ENCODE measurements at places on chromosomes 1 and 21.
A peak's percentile ranks its signal among the peaks of the same experiment; 100 is the strongest.

DNA sequence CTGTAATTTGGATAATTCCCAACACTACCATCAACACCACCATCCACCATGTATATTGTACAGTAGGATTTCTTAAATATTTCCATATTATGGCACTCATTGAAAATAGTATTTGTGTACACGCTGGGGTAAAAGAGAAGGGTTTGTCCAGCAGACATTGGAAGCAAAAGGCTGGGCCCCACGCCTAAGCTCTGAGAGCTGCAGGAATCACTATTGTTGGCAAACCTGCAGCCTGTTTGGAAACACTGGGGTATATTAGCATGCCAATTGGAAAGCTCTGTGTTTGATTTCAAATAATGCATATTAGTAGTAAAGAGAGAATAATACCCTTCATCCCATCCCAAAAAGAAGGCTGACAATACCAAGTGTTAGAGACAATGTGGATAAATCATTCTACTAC, 81.5 kb upstream of the DPYD start:
- no peak for DNase-seq

GRCh38 chr1:245999697-246000637, 507.1 kb downstream of the SMYD3 start:
- no peak for DNase-seq

DNA sequence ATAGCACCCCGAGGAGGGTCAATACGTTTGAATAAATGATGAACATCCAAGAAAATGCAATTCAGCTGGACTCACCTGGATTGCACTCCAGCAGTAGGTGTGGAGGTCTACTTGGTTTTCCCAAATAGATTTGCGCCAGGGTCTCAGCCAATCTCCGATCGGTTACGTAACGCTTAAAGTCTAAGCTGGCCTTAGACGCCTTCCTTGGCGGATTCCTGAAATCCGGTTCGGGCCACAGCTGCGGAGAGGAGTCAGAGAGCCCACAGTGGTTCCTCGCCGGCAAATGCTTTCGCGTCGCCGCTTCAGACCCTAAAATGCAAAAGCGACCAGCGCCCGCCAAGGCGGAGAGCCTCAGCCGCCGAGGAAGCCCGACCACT, 322 bp downstream of the TFB2M start:
- DNase-seq, result no peak

GRCh38 chr1:77688939-77689338, 6.5 kb upstream of the ZZZ3 start:
- DNase-seq, result no peak

DNA sequence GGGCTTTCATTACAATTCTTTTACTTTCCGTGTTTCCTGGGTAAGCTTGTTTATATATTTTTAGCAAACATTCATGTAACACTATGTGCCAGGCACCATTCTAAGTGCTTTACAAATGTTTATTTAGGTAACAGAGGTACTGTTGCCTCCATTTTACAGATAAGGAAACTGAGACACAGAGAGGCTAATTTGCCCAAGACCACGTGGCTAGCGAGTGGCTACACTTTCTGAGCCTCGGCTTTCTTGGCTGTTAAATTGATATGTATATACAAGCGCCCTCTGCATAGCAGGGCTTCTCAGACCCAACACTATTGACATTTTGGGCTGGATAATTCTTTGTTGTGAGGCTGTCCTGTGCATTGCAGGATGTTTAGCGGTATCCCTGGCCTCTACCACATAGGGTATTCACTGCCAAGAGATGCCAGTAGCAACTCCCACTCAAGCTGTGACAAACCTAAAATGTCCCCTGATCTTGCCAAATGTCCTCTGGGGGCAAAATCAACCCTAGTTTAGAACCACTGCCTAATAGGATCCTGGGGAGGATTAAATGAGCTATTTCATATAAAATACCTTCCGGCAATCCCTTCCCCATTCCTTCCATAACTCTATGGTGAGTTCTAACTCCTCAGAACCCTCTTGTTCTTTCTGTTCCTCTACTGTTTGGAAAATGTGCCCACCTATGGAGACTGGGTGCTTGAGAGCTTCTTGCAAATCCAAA, 17.2 kb upstream of the ID3 start:
- DNase-seq, result no peak

GRCh38 chr1:21514245-21514644, 5.0 kb downstream of the ALPL start:
- DNase-seq, result no peak

- no peak for DNase-seq
Observed at GRCh38 chr1:171355727-171356126, 41.7 kb downstream of the FMO4 start.

DNA sequence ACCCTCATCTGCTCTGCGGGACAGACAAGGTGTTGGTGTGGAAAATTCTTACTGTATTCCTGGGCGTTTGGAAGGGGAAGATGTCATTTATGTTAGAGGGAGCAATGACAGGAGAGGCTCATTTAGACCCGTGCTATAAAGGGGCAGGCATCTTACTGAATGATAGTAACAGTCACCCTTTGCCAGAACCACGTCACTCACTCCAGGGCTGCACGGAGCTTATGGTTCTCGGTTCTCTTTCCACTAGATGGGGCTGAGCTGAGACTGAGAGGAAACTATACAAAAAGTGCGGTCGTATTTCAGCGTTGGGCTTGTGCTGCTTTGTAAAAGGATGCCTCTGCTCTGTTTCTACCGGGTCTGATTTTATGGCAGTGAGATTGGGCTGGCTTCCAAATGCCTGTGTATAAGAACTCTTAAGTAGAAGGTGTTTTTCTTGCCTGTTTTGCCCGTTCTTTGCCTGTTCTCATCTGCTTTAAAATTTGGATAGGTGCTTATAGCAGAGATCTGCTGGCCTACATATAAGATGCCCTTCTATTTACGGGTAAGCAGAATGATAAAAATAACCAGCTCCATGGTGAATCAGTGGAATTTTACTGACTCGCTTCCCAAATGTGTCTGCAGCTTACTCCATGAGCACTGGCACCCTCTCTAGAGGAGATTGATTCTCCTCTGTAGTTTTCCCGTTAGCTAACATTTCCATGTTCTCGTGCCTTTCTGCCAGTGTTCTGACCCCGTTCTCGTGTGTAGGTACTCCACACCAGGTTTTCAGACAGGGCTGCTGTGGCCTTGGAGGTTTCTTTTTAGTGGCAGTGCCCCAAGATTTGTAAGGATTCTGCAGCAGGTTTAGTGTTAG, 55.9 kb downstream of the MRPS6 start:
- peak; percentile 81 for DNase-seq

DNA sequence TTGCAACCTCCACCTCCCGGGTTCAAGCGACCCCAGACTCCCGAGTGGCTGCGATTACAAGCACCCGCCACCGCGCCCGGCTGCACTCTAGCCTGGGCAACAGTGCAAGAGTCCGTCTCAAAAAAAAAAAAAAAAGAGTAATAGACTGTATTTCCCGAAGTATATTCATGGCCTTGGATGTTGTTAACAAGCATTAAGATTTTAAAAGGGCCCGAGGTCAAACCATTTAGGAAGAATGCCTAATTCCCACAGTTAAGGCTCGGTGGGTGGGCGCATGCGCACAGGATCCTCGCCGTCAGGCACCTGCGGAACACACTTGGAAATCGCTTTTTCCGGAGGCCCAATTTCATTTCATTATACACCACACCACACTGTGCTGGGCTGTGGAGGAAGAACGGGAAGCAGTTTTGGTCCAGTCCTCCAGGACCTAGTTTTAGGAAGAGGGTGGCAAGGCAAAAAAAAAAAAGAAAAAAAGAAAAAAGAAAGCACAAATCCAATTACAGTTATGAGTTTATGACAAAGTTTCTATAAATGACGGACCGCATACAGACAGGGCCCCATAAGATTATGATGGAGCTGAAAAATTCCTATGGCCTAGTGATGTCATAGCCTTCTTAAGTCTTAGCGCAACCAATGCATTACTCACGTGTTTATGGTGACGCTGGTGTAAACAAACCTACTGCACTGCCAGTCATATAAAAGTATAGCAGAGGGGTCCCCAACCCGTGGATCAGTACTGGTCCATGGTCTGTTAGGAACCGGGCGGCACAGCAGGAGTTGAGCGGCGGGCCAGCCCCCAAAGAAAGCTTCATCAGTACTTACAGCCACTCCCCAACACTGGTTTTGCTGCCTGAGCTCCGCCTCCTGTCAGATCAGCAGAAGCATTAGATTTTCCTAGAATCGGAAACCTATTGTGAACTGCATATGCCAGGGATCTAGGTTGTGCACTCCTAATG, 38.2 kb downstream of the H3-3A start:
- peak; percentile 59 for DNase-seq

DNA sequence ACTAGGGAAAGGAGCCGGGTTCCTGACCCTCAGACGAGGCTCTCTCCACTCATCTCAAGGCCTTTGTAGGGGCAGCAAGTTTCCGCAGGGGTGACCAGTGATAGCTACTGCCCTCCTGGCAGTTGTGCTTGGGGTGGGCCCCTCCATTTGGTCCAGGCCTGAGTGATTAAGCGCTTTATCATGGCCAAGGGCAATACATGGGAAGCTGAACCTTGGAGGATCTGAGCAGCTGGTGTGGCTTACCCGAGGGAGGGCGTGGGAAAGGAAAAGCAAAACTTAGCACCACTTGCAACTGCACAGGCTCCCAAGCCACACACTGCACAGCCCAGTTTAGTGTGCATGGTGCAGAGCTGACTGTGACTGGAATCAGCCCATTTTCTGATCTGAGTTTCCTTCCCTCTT, 47.8 kb downstream of the GADD45A start:
- no peak for DNase-seq

DNA sequence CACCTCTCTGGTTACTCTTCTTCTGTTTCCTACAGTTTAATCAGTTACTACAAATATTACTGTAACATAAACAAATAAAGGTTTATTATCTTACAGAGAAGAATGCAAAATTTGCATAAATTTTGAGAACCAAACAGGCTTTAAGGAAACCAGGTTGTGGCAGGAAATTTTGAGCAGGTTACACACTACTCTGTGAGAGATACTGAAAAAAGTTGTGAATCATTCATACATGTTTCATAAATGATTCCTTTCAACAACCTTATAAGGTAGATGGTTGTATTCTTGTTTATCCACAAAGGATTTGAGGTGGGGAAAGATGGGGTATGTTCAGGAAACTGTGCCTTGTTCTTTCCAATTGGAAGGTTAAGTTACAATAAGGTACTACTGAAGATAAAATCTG, 58.6 kb downstream of the MAST2 start:
- DNase-seq, result no peak

DNA sequence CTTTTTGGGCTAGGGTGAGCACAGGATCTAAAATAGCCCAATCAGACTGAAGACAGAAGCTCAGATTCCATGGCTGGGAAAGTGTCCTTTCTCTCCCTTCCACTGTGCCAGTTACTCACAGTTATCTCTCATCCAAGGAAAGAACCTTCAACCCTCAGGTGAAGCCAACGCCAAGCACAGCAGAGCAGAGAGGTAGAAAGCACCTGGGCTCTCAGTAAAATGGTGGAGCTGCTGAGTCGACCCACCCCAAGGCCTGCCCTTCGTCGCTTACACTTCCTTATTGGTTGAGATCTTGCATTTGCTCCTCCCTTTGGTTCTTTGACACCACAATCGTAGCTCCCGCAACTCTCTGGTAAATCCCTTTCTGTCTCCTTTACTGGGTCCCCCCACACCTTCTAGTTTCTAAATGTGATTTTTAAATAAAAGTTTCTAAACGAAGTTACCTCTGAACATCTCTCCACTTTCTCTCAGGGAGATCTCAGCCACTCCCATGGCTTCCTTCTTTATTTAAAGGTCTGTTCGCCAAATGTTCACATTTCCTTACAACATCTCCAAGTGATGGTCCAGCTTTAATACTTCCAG, 27.5 kb upstream of the SLC30A1 start:
- DNase-seq, result peak; percentile 24

DNA sequence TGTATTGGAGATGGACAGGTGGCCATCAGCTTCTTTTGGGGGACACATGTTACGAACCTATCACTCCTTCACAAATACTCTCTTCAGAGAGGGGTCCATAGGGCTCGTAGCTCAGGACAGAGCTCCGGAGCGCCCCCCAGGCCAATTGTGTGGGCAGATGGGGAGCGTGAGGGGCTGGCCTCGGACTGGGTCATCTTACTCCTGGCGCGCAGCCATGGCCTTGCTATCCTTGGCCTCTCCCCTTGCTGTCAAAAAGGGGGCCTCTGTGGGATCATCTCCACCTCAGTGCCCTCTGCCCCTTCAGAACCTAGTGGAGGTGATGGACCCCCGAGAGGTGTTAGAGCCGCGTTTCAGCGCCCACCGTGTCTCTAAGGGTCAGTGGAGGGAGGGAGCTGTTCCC, 35.0 kb downstream of the ATP5PO start:
- DNase-seq, result no peak

DNA sequence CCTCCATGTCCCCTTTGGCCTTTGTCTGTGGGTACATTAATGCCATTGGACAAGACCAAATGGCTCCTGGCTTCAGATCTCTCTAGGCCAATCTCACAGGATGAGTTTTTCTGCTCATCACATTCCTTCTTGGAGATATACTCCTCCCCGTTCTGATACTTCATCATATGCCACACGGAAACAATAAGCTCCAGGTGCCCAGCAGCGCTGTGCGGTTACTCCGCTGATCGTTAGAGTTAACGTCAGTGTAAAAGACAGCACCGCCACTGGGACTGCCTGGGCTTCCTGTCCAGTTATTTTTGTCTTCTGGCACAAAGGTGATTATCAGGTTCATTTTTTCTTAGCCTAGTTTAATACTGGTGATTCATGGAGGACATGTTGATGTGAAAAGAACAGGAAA, 22.5 kb downstream of the CACHD1 start:
- DNase-seq, result no peak

GRCh38 chr1:206674745-206675175, 9.9 kb upstream of the MAPKAPK2 start:
- no peak for DNase-seq

DNA sequence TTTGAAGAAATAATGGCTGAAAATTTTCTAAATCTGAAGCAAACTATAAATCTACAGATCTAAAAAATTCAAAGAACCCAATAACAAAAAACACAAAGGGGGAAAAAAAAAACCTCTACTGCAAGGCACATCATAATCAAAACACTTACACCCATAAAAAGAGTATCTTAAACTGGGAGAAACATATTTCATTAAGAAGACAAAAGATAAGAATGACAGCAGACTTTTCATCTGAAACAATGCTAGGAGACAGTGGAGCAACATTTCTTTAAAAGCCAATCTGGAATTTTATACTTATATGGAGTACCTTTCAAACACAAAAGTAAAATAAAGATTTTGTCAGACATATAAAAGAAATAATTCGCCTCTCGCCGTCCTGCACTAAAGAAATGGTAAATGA, 49.1 kb downstream of the COP1 start:
- DNase-seq, result no peak

DNA sequence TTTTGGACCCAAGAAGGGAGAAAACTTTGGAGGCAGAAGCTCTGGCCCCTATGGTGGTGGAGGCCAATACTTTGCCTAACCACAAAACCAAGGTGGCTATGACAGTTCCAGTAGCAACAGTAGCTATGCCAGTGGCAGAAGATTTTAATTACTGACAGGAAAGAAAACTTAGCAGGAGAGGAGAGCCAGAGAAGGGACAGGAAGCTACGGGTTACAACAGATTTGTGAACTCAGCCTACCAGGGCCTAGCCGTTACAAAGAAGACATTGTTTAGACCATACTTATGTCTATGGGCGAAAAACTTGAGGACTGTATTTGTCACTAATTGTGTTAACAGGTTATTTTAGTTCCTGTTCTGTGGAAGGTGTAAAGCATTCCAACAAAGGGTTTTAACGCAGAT, 10.4 kb upstream of the ACOT11 start:
- no peak for DNase-seq
